ENCODE measurements at places on chromosomes 1 and 21.
A peak's percentile ranks its signal among the peaks of the same experiment; 100 is the strongest.

GRCh38 chr21:36149788-36150711, 6.6 kb upstream of the DOP1B start:
- no peak overlapping the region for H3K27ac ChIP-seq
- no peak overlapping the region for H3K4me3 ChIP-seq
- peaks cover 9% of the 10 kb centered on the region for H3K4me1 ChIP-seq

DNA sequence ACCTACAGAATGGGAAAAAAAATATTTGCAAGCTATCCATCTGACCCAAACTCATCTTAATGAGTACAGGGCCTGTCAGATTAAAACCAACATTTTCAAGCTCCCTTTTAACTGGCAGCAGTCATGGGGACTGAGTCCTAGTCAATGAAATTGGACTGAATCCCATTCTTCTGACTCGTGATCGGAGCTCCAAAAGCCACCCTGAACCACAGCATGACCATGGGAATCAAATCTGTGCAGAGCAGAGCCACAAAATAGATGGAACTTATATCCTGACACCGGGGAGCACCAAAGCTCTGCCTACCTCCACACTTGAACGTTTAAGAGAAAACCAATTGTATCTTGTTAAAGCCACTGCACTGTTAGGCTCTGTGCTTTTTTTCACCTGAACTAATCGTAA, 5.0 kb upstream of the RWDD3 start:
- H3K27ac ChIP-seq = no peak overlapping the region
- H3K27me3 ChIP-seq = no peaks in the 10 kb centered on the region
- no peak for DNase-seq
- peaks cover 2% of the 10 kb centered on the region for H3K4me1 ChIP-seq
- H3K36me3 ChIP-seq = no peaks in the 10 kb centered on the region
- H3K4me3 ChIP-seq = no peak overlapping the region

- no peak overlapping the region for H3K27ac ChIP-seq
- DNase-seq = no peak
- no peaks in the 10 kb centered on the region for H3K4me1 ChIP-seq
- H3K27me3 ChIP-seq = no peaks in the 10 kb centered on the region
- H3K4me3 ChIP-seq = no peak overlapping the region
- no peaks in the 10 kb centered on the region for H3K36me3 ChIP-seq
Observed at GRCh38 chr1:187654635-187655034, 825.9 kb downstream of the PLA2G4A start.

DNA sequence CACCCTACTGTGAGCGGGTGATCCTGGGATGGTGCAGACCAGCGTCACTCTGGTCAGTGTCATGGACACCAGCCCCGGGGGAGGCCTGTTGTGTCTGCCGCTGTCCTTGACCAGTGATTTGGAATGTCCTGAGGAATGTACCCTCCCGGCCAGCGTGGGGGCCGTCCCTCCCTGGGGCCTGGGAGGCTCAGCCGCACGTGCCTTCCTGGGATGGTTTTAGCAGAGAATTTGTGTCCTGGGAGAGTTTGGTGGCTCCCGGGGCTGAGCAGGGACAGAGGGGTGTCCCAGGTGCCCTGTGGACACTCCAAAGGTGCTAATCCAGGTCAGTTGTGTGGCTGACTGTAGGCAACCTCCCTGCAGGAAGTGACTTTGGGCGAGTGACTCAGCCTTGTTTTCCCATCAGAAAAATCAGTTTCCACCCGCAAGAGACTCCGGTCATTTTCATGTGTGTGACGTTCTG, 6.2 kb downstream of the ARHGEF16 start:
- peak overlapping the region; percentile 9 for H3K27ac ChIP-seq
- H3K27me3 ChIP-seq = no peaks in the 10 kb centered on the region
- no peak overlapping the region for H3K4me3 ChIP-seq

GRCh38 chr1:22222723-22223122, 79.8 kb upstream of the WNT4 start:
- DNase-seq = no peak
- H3K27me3 ChIP-seq = no peaks in the 10 kb centered on the region
- H3K4me3 ChIP-seq = no peak overlapping the region
- no peaks in the 10 kb centered on the region for H3K36me3 ChIP-seq

- no peaks in the 10 kb centered on the region for H3K4me1 ChIP-seq
- no peak overlapping the region for H3K4me3 ChIP-seq
Observed at GRCh38 chr1:113205980-113206766, 133.2 kb downstream of the LRIG2 start.

DNA sequence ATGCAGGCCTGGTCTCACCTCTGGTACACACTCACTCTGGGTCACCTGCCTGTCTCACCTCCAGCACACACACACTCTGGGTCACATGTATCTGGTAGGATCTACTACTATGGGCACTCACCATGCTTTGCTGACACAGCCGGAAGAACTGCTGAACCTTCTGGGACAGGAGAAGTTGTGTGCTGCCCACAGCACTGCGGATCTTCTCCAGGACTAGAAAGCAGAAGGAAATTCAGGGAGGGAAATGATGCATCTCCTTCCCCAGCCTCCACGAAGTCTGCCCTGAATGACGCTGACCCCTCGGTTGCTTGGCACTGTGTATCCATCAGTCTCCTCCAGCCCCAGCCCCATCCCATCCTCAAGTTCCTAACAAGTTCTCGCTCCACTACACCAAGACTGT, 7.9 kb upstream of the SMIM12 start:
- no peaks in the 10 kb centered on the region for H3K27me3 ChIP-seq
- no peaks in the 10 kb centered on the region for H3K36me3 ChIP-seq
- peaks cover 7% of the 10 kb centered on the region for H3K4me1 ChIP-seq
- no peak overlapping the region for H3K27ac ChIP-seq
- no peak for DNase-seq

GRCh38 chr1:27503844-27504587, 14.0 kb upstream of the WASF2 start:
- no peaks in the 10 kb centered on the region for H3K4me1 ChIP-seq
- DNase-seq = no peak
- no peaks in the 10 kb centered on the region for H3K36me3 ChIP-seq
- no peaks in the 10 kb centered on the region for H3K27me3 ChIP-seq

DNA sequence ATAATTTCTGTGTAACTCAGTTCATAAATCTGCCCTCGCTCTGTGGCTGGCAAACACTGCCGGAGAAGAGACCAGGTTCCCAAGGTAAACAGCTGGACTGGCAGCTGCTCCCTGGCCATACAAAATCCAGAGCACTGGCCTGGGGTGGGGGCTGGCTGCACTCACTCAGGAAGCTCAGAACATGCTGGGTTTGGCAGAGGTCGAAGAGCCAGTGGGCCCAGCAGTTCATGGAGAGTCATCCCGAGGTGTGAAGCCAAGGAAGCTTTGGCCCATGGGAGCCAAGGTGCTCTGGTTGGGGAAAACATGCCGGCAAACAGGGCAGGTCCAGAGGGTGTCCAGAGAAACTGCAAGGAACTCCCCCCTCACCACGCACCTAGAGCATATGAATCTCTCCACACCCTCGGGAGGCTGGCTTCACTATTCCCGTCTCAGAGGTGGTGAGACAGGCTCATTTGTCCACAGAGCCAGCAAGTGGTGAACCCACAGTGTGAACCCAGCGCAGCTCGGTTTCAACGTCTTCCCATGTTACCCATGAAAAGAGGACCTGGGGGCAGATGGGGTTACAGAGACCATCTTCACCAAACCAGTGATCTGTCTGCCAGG, 102.4 kb downstream of the DMRTB1 start:
- no peaks in the 10 kb centered on the region for H3K36me3 ChIP-seq
- DNase-seq = peak; percentile 5
- H3K27me3 ChIP-seq = no peaks in the 10 kb centered on the region
- no peaks in the 10 kb centered on the region for H3K4me1 ChIP-seq
- H3K4me3 ChIP-seq = no peak overlapping the region

GRCh38 chr1:221117548-221117951, 238.3 kb downstream of the HLX start:
- no peaks in the 10 kb centered on the region for H3K36me3 ChIP-seq
- H3K27ac ChIP-seq = peak overlapping the region; percentile 43
- no peak overlapping the region for H3K4me3 ChIP-seq
- no peaks in the 10 kb centered on the region for H3K27me3 ChIP-seq
- H3K4me1 ChIP-seq = no peaks in the 10 kb centered on the region

DNA sequence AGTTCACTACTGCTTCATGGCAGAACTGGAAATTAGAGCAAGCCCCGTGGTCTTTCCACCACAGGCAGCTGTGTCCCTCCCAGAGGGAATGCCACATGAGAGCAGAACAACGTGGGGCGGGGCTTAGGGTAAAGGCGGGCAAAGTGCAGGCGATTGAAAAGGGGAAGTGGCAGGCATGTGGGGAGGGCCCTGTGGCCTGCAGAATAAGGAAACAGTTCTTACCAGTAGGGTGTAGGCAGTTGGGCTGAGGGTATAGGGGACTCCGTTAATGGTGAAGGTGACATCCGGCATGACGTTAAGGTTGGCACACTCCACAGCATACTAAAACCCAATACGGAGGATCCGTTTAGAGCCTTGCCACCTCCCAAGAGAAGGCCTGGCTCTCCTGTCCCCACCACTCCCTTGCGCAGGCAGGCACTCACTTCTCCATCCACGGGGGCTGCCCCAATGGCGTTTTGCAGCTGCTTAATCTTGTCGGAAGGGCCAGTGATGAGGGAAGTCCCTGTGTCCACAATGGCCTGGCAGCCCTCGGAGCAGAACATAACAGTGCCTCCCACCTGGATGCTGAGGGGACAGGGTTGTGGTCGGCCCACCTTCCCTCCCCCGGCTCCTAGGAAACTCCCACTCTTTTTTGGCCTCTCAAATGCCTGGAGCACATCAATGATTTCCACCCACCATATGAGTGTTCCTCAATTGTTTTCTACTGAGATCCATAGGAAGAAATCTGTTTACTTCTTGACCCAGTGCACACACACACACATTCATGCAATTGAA, 9.1 kb upstream of the RAB7B start:
- no peak overlapping the region for H3K27ac ChIP-seq
- no peaks in the 10 kb centered on the region for H3K27me3 ChIP-seq
- H3K36me3 ChIP-seq = no peaks in the 10 kb centered on the region
- DNase-seq = peak; percentile 68
- H3K4me3 ChIP-seq = no peak overlapping the region
- no peaks in the 10 kb centered on the region for H3K4me1 ChIP-seq

- H3K27ac ChIP-seq = peak overlapping the region; percentile 78
- H3K36me3 ChIP-seq = peaks cover 4% of the 10 kb centered on the region
- H3K4me1 ChIP-seq = no peaks in the 10 kb centered on the region
Observed at GRCh38 chr21:45455674-45456583, 51.0 kb downstream of the COL18A1 start.

DNA sequence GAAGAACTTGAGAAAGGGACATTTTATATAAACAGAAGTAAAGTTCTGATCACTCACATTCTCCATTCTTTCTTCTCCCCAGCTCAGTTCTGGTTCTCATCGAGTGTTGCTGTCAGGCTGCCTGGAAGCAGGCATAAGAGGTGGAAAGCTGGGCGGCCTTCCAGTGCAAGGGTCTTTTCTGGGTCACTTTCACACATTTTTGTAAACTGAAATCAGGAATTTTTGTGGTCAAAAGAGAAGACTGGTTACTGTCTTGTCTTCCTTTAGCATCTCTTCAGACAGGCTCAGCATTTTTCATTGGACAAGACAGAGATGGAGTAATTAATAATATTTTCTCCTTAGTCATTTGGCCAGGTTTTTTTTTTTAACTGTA, 93.7 kb downstream of the CTH start:
- H3K4me1 ChIP-seq = no peaks in the 10 kb centered on the region
- no peak for DNase-seq
- no peaks in the 10 kb centered on the region for H3K27me3 ChIP-seq

GRCh38 chr1:227417756-227418480, 99.6 kb upstream of the CDC42BPA start:
- no peak for DNase-seq
- no peaks in the 10 kb centered on the region for H3K4me1 ChIP-seq
- no peaks in the 10 kb centered on the region for H3K36me3 ChIP-seq
- H3K27me3 ChIP-seq = no peaks in the 10 kb centered on the region
- H3K27ac ChIP-seq = no peak overlapping the region

GRCh38 chr1:7896994-7897393, 43.6 kb downstream of the TNFRSF9 start:
- no peaks in the 10 kb centered on the region for H3K4me1 ChIP-seq
- no peak overlapping the region for H3K4me3 ChIP-seq
- DNase-seq = no peak
- no peak overlapping the region for H3K27ac ChIP-seq
- H3K27me3 ChIP-seq = no peaks in the 10 kb centered on the region
- no peaks in the 10 kb centered on the region for H3K36me3 ChIP-seq

GRCh38 chr1:176102768-176103350, 104.2 kb downstream of the COP1 start:
- no peak overlapping the region for H3K4me3 ChIP-seq
- no peaks in the 10 kb centered on the region for H3K36me3 ChIP-seq
- DNase-seq = no peak

- no peaks in the 10 kb centered on the region for H3K27me3 ChIP-seq
- no peaks in the 10 kb centered on the region for H3K36me3 ChIP-seq
- DNase-seq = no peak
- no peak overlapping the region for H3K4me3 ChIP-seq
Observed at GRCh38 chr1:64150266-64150665, 53.2 kb upstream of the UBE2U start.

DNA sequence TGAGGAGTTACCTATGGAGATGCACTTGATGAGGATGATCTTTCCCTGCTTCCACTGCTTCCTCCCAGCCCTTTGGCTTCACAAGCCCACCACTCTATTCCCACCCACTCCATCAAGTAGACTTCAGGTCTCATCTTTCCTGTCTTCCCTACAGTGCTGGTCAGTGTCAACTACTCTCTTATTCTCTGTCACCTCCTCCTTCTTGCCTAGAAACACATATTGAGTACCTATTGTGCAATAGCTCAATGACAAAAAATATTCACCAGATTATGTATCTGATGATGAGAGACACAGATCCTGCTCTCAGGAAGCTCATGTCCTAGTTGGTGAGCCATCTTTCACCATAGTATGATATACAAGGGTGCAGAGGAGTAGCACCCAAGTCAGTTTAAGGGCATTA, 82.2 kb upstream of the NFASC start:
- no peaks in the 10 kb centered on the region for H3K4me1 ChIP-seq
- H3K27me3 ChIP-seq = no peaks in the 10 kb centered on the region
- no peak for DNase-seq
- no peaks in the 10 kb centered on the region for H3K36me3 ChIP-seq
- H3K4me3 ChIP-seq = no peak overlapping the region

DNA sequence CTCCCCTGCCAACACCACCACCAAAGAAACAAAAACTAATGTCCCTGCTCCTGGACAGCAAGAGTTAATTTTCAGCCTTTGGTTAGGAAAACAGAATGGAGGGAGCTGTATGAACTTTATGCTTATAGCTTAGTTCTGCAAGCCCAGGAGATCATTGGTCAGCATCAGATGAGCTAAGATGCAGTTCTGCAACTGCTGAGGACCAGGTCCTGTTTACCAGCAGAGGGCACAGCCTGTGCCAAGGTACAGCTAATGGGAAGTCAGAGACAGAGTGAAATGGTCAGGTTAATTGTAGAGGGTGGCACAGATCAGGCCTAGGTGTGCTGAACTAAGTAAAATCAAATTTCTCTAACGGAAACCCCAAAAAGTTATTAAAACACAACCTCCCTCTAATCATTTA, 161.3 kb downstream of the ROR1 start:
- H3K27me3 ChIP-seq = no peaks in the 10 kb centered on the region
- H3K4me3 ChIP-seq = no peak overlapping the region
- no peaks in the 10 kb centered on the region for H3K4me1 ChIP-seq
- H3K27ac ChIP-seq = no peak overlapping the region
- DNase-seq = no peak

- H3K27ac ChIP-seq = no peak overlapping the region
- H3K4me3 ChIP-seq = no peak overlapping the region
- no peaks in the 10 kb centered on the region for H3K36me3 ChIP-seq
- H3K4me1 ChIP-seq = no peaks in the 10 kb centered on the region
Observed at GRCh38 chr1:199157494-199157893, 518.7 kb downstream of the PTPRC start.

GRCh38 chr1:27297903-27298302, 24.1 kb upstream of the TMEM222 start:
- H3K27me3 ChIP-seq = no peaks in the 10 kb centered on the region
- no peak overlapping the region for H3K27ac ChIP-seq
- H3K4me1 ChIP-seq = no peaks in the 10 kb centered on the region

- no peaks in the 10 kb centered on the region for H3K27me3 ChIP-seq
- no peak for DNase-seq
- no peak overlapping the region for H3K27ac ChIP-seq
- H3K36me3 ChIP-seq = no peaks in the 10 kb centered on the region
- no peaks in the 10 kb centered on the region for H3K4me1 ChIP-seq
Observed at GRCh38 chr1:1989789-1990188, 13.8 kb downstream of the CFAP74 start.
